ENCODE measurements at places on chromosomes 12 and 14.

DNA sequence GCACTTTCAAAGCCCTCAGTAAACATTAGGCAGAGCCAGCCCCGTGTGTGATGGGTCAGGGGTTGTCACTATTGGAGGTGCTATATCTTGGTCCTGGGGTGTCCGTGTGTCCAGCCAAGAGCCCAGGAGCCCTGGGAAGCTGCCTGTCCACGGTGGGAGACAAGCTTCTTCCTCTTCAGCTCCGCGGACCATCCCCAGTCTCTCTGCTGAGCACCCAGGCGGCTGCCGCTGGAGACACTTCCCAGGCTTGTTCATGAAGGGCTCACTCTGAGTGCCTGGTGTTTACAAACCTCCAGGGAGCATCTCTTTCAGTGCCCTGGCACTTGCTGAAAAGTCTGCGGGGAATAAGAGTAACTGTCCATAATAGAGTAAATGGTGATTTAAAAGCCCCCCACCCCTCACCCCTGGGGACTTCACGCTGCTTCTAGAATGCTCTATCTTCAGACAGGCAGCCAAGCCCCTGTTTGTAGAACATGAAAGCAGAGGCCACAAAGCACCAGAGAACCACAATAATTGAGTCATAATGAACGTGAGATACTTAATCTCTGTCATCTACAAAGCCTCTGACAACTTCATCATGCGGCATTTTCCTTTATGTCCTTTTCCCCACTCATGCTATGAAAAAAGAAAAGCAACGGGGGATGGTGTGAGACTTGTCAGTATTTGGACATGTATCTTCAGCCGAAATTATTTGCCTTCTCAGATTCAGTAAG lies 178.6 kb downstream of the TMEM132C start:
- no peaks in the 10 kb centered on the region for H3K36me3 ChIP-seq
- DNase-seq, result no peak
- H3K27ac ChIP-seq, result no peak overlapping the region
- no peaks in the 10 kb centered on the region for H3K27me3 ChIP-seq

GRCh38 chr12:96329545-96329944 lies 70.7 kb downstream of the CDK17 start:
- H3K27me3 ChIP-seq, result no peaks in the 10 kb centered on the region
- H3K4me1 ChIP-seq, result peaks cover 30% of the 10 kb centered on the region
- H3K36me3 ChIP-seq, result peaks cover 27% of the 10 kb centered on the region
- no peak for DNase-seq
- H3K4me3 ChIP-seq, result no peak overlapping the region

GRCh38 chr12:117596968-117597367 lies 235.5 kb upstream of the NOS1 start:
- no peak overlapping the region for H3K27ac ChIP-seq
- DNase-seq, result no peak
- H3K27me3 ChIP-seq, result no peaks in the 10 kb centered on the region
- H3K36me3 ChIP-seq, result no peaks in the 10 kb centered on the region
- no peaks in the 10 kb centered on the region for H3K4me1 ChIP-seq
- no peak overlapping the region for H3K4me3 ChIP-seq

DNA sequence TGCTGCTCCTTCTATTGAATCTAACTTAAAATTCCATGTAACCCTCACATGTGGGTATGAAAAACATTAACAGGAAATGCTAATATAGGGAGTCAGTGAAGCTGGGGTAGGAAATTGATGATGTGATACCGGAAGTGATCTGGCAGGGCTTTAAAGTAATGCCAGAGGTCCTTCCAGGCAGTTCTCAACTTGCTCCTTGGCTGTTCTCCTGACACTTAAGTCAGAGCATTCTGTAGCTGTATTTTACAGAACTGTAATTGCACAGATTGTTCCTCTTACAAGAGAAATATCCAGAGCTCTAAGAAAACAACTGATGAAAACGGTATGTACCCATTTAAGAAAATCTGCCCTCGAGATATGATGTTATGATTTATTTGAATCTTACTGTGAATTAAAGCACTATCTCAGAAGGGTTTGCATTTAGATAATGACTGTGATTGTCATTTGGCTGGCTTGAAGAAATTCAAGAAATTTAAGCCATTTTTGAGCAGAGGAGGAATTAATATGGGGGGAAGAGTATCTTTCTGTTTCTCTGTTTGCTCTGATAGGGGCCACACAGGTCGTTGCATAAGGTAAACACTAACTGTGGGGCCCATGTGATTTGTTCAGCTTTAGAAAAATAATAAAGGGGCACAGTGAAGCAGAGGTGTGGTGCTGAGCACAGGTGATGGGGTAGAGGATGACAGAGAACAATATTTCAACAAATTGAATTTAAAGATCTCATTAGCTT lies 88.4 kb downstream of the BBS10 start:
- H3K4me3 ChIP-seq, result no peak overlapping the region
- peaks cover 21% of the 10 kb centered on the region for H3K4me1 ChIP-seq
- DNase-seq, result no peak

- H3K4me3 ChIP-seq, result no peak overlapping the region
- H3K27me3 ChIP-seq, result no peaks in the 10 kb centered on the region
- no peak overlapping the region for H3K27ac ChIP-seq
- no peak for DNase-seq
- H3K36me3 ChIP-seq, result no peaks in the 10 kb centered on the region
Measured at GRCh38 chr12:17301544-17301943, 695.6 kb upstream of the LMO3 start.

- DNase-seq, result no peak
- peaks cover 43% of the 10 kb centered on the region for H3K4me1 ChIP-seq
- peak overlapping the region; percentile 92 for H3K4me3 ChIP-seq
- H3K27me3 ChIP-seq, result no peaks in the 10 kb centered on the region
- peak overlapping the region; percentile 96 for H3K27ac ChIP-seq
Measured at GRCh38 chr14:49851813-49852212, 775 bp downstream of the NEMF start.

DNA sequence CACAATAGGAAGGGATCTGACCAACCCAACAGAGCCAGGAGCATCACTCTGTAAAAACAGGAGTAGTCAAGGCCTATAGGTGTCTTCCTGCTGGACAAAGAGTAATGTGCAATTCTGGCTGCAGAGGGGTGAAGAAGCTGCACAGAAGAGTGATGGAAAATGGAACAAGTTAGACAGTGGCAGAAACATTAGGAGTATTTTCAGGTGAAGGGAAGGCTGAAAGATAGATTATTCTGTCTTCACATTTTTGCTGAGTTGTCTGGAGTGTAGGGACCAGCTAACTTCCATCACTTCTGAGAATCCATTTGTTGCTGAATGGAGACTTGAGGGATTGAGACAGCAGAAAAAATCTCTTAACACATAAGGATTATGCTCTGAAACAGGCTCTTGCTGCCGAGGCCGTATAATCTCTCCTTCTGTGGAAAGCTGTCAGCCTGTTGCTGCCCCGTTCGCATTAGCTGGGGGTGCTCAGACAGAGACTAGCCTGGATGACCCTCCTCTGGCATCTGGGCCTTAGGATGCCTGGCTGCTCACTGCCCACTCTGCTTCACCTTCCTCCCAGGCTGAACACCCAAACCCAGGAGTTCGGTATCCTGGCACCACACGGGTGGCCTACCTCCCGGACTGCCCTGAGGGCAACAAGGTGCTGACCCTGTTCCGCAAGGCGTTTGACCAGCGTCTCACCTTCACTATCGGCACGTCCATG lies 3.1 kb upstream of the ARHGEF25 start:
- H3K4me1 ChIP-seq, result peaks cover 23% of the 10 kb centered on the region
- no peak overlapping the region for H3K27ac ChIP-seq
- peaks cover 22% of the 10 kb centered on the region for H3K27me3 ChIP-seq
- no peak for DNase-seq
- H3K4me3 ChIP-seq, result no peak overlapping the region

DNA sequence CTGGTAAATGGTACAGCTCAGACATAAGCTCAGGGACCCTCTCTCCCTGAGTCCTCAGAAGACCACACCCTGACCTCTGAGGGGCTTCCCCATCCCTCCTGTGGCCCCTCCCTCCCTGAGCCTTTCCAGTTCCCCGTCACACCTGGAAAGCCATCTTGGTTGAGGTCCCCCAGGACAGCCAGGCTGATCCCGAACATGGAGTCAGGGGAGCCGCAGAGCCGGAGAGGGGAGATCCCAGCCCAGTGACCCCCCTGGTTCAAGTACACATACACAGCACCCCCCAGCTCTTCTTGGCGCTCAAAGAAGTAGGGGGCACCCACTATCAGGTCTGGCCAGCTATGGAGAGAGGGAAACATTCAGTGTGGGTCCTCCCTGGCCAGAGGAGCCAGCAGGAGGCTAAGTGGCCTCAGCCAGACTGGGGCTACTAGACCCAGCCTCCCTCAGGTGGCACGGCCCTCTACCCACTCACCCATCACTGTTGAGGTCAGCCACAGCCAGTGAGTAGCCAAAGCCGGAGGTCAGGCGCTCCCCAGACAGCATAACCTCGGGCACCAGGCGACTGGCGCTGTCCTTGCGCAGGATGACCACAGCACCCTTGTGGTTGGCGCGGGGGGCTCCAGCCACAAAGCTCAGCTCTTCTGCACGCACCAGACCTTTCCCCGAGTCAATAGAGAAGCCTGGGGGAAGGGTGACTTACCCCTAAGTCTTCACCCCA lies 9.3 kb downstream of the ITGA7 start:
- no peaks in the 10 kb centered on the region for H3K36me3 ChIP-seq
- H3K27me3 ChIP-seq, result no peaks in the 10 kb centered on the region
- H3K4me1 ChIP-seq, result no peaks in the 10 kb centered on the region
- H3K27ac ChIP-seq, result no peak overlapping the region
- H3K4me3 ChIP-seq, result no peak overlapping the region

DNA sequence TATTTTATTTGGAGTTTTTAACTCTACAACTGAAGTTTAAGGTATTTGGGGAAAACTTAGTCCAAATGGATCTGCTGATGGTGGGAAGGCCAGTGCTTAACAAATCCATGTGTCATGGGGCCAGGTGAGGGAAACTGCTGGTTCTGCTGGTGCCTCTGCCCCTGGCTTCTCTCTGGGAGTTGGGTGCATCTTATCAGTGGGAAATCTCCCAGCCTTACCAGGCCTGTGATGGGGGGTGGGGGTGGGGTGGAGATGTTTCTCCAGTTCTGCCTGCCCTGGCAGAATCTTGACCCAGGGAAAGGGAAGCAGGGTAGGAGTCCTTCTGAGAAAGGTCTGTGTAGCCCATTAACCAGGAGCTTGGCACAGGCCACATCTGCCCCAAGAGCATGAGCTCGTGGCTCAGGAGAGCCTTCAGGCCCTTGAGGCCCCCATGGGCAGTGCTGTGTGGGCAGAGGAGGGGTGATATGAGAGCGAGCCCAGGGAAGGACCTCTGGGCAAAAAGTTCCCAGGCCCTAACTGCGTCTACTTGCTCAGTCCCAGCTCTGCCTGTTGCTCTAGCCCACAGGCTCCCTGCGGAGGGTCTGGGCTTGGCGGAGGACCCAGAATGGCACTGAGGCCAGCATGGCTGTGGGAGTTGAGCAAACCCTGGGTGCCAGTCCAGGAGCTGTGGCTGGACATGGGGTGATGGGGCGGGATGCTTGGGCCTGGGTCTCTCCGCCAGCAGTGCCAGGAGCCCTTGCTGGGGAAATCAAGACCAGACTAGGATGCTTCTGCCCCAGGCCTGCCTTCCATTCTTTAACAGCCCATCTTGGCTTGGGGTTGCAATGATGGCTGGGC lies 18.2 kb downstream of the VASH1 start:
- no peak overlapping the region for H3K4me3 ChIP-seq
- no peaks in the 10 kb centered on the region for H3K27me3 ChIP-seq
- no peak overlapping the region for H3K27ac ChIP-seq
- H3K4me1 ChIP-seq, result peaks cover 38% of the 10 kb centered on the region
- H3K36me3 ChIP-seq, result no peaks in the 10 kb centered on the region
- peak; percentile 32 for DNase-seq

DNA sequence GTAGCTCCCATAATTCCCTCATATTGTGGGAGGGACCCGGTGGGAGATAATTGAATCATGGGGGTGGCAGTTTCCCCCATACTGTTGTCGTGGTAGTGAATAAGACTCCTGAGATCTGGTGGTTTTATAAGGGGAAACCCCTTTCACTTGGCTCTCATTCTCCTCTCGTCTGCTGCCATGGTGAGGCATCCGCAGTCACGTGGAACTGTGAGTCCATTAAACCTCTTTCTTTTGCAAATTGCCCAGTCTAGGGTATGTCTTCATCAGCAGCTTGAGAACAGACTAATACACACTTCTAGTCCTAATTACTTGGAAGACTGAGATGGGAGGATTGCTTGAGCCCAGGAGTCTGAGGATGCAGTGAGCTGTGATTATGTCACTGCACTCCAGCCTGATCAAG lies 64.4 kb downstream of the TMX1 start:
- DNase-seq, result no peak
- H3K4me3 ChIP-seq, result no peak overlapping the region
- H3K36me3 ChIP-seq, result no peaks in the 10 kb centered on the region
- H3K4me1 ChIP-seq, result peaks cover 4% of the 10 kb centered on the region

DNA sequence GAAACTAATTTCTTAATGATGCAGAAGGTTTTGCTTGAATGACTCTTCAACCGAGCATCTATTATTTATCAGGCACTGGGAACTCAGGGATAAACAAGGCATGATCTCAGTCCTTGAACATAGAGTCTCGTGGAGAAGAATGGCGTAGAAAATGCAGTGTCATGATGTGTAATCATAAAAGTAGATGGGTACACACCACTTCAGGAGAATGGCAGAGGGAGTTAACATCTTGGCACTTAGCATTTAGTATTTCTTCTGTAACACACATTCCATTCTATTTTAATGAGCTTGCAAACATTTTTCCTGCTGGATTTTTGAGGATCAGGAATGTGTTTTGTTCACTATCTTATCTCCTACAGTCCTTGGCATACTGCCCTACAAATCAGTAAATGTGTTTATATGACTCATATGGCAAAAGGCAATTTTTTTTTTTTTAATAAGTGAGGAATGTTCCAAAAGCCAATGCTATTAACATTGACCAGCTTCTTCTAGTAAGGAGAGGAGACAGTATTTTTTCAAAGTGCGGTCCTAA lies 3.8 kb downstream of the TXNRD1 start:
- no peak for DNase-seq
- H3K4me3 ChIP-seq, result no peak overlapping the region
- peaks cover 38% of the 10 kb centered on the region for H3K4me1 ChIP-seq
- peaks cover 25% of the 10 kb centered on the region for H3K27me3 ChIP-seq
- peaks cover 6% of the 10 kb centered on the region for H3K36me3 ChIP-seq

- peaks cover 7% of the 10 kb centered on the region for H3K27me3 ChIP-seq
- peaks cover 2% of the 10 kb centered on the region for H3K36me3 ChIP-seq
- peaks cover 25% of the 10 kb centered on the region for H3K4me1 ChIP-seq
- DNase-seq, result no peak
Measured at GRCh38 chr12:94123127-94123526, 25.2 kb upstream of the PLXNC1 start.

DNA sequence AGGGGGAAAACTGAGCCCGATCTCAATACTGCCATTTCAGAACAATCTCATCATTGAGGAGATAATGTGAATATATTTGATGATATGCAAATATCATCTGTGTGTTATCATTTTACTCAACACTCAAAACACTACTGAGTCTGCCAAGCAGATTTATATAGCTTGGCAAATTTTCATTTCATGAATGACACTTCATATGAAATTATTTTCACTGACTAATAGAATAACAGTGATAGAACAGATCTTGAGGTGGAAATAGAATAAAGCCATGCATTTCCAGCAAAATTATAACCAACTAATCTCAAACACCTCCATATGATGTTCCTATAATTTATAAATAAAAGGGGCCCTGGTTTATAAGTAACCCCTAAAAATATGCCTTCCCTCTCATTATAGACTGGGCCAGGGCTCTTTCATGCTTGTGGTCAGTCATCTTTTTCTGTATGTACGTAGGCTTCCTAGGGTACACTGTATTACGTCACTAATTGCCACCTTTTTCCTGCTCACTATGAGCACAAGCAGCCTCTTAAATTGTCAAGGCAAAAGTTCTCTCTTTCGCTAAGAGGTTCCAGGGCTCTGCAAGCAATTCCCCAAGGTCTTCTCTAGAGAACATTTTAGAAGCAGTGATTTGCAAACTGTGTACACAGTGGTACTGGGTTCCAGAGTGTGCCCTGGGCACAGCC lies 197.1 kb upstream of the FOXN3 start:
- H3K27me3 ChIP-seq, result no peaks in the 10 kb centered on the region
- H3K4me1 ChIP-seq, result peaks cover 48% of the 10 kb centered on the region
- H3K4me3 ChIP-seq, result peak overlapping the region; percentile 63
- peak overlapping the region; percentile 79 for H3K27ac ChIP-seq
